Right forelimb (tissue), 1 donor: ENCODE measurements at places on chromosomes 7 and 10.

- no peak for DNase-seq
Measured at GRCh38 chr10:74557098-74557497, 269.3 kb upstream of the KAT6B start.

DNA sequence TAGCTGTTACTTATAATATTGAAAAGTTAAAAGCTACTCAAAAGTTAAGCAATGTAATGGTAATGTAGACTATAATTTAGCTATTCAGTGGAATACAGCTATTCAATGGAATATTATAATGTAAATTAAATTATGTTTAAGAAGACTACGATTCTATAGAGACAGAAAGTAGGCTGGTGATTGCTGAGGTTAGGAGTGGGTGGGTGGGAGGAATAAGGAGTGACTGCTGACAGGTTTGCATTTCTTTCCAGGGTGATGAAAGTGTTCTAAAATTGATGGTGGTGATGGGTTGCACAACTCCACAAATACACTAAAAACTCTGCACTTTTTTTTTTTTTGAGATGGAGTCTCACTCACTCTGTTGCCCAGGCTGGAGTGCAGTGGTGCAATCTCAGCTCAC is 21.4 kb downstream of the DENND2A start:
- DNase-seq, result no peak

GRCh38 chr7:135204876-135205275 is 6.5 kb downstream of the WDR91 start:
- no peak for DNase-seq

DNA sequence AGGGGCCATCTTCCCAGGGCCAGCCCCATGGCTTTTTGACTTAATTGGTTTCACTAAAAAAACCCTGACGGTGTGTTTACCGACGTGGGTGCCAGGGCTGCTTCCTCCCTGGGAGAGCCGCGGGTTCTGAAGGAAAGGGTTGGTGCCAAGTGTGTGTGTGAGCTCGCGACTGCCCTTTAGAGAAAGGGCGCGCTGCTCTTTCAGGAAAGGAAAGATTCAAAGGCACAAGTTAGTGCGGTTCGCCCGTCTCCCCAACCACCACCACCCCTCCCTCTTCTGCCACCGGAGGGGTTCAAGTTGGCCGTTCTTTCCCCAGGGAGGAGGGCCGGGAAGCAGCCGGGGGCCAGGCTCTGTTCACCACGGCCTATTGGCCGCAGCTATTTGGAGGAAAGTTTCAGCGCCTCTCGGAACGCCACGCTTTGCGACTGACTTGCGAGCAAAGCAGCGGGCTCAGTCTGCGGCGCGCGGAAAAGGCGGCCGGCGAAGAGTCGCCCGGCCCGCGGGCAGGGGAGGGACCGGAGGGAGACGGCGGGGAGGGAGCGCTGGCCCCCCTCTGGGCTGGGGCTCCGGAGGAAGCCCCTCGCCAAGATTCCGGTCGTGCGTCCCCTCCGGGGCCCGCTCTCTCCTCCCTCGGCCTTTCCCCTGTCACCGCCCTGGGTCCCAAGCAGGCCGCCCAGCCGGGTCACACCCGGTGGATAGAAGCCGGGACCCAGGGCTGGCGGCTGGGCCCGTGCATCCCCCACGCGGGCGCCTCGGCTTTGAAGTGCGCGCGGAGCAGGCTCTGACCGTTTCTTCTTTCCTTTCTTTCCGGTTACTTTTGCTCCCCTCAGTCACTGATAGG is 165.9 kb upstream of the PPP1R3A start:
- DNase-seq, result peak; percentile 81

GRCh38 chr10:24848195-24848594 is 104.2 kb downstream of the PRTFDC1 start:
- DNase-seq, result no peak

- no peak for DNase-seq
Measured at GRCh38 chr10:48896756-48897440, 42.7 kb downstream of the LRRC18 start.

DNA sequence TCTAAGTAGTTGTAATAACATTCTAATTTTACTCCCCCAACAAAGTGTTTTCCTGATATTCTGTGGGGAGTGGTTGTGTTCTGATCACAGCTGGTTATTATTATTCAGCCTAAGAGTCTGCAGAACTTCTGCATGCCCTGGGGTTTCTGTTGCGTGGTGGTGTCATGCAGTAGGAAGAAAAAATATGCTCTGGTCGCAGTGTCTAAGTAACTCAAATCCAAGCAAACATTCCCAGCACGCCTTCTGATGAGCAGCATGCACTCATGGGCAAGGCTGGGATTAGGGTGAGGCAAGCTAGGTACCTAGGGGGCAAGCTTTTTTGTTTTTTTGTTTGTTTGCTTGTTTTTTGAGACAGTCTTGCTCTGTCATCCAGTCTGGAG is 112.8 kb upstream of the KMT2E start:
- DNase-seq, result no peak

GRCh38 chr7:46568420-46569132 is 647.5 kb upstream of the IGFBP3 start:
- no peak for DNase-seq

DNA sequence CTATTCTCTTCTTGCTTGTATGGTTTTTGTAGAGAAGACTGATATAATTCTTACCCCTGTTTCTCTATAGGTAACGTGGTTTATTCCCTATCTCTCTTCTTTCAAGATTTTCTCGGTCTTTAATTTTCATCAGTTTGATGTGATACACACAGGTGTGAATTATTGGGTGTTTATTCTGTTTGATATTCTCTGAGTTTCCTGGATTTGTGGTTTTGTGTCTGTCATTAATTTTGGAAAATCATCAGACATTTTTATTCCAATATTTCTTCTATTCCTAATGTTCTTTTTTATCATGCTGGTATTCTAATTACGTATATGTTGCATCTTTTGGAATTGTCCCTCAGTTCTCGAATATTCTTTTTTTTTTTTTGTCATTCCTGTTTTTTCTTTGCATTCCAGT is 225.0 kb upstream of the CSTF2T start:
- no peak for DNase-seq

DNA sequence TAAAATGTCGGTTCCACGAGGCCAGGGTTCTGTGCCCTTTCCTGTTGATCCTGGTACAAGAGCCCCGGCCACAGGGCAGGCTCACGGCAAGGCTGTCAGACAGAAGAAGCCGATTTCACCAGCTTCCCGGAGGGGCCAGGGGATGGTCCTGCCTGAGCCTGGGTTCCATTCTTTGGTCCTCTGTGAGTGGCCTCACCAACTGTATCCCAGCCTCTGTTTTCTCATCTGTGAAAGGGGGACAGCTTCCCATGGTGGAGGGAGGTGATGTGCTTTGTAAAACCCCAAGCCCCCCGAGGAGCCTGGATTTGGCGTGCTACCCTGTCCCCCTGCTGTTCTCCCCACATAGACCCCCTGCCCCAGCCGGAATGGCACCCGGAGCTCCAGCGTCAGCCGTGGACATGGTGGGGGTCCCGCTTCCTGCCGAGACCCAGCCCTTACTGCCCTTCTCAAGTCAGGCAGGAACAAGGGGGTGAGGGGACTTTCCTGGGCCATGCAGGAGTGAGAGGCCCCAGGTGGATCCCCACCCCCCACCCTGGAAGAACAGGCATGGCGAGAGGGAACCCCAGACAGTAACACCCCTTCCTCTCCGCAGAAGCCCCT is 28.3 kb upstream of the ELFN1 start:
- no peak for DNase-seq

DNA sequence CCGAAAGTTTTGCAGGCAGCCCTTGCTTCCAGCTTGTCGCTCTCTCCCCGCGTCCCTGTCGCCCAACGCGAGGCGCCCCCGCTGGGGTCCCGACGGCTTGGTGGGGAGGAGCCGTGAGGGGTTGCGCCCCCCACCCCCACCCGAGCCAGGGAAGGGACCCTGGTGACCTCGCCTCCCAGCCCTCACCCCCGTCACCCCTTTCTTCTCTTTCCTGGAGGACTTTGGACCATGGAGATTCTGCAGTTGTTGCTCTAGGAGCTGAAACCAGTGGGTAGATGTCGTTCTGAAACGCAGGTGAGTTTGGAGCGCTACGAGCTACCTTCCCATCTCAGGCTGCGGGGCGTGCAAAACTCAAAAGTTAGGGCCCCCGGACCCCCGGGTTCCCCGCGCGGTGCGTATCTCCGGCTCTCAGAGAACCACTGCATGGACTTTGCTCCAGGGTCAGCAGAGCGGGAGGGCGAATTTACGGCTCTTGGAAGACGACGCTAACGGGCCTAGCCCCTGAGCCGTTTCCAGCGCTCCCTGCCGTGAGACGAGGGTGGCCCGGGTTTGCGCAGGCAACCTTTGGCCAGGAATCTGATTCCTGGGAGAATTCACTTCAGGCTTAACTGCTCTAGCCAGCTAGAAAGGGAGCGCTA is 684 bp upstream of the ATXN7L1 start:
- peak; percentile 64 for DNase-seq

DNA sequence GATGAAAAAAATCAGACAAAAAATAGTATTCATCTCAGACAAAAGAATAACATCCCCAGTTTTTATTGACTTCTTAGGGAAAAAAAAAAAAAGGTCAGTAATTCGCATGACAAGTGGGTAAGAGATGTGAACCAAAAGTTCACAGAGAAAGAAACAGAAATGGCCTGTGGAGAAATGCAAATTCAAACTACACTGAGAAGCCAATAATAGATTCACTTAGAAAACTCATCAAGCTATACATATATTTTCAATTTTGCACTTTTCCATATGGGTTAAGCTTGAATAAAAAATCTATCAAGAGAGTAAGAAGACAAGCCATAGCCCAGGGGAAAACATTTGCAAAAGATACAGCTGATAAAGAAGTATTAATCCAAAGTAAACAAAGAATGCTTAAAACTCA is 28.0 kb downstream of the HERC4 start:
- no peak for DNase-seq

GRCh38 chr10:125567529-125567928 is 115.4 kb downstream of the TEX36 start:
- no peak for DNase-seq

DNA sequence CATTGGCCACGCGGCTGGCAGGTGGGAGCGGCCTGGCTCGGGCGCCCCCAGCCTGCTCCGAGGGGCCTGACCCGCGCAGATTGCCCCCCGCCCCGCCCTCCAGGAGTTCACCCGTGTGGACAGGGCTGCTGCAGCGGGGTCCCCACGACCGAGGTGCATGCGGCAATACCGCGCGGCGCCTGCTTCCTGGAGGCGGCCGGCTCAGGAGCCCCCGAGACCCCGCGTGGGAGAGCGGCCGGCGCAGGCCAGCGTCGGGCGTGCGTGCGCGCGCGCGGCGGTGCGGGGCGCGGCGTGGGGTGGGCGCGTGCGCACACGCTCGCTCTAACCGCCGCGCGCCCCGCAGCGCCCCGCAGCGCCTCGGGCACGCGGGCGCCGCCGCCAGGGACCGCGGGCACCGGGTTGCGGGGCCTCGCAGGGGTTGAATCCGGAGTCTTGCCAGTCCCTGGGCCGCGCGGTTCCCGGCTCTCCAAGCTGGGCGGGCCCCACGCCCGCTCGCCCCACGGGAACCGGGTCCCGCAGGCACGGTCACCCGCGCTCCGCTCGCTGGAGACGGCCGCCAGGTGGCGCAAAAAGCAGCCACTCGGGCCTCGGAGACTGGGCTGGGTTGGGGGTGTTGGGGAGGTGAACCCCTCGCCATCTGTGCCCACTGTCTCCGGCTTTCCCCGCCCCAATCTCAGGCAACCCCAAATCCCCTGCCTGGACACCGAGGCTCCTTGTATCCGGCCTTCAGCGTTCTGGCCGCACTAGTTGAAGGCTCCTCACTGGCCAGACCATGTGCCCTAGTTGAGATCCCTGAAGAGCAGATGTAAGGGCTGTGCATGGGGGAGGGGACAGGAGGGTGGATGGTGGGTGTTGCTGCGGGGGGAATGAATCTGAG is 1.3 kb upstream of the ACHE start:
- peak; percentile 68 for DNase-seq

GRCh38 chr7:22082553-22082885 is 136.8 kb upstream of the CDCA7L start:
- DNase-seq, result no peak

DNA sequence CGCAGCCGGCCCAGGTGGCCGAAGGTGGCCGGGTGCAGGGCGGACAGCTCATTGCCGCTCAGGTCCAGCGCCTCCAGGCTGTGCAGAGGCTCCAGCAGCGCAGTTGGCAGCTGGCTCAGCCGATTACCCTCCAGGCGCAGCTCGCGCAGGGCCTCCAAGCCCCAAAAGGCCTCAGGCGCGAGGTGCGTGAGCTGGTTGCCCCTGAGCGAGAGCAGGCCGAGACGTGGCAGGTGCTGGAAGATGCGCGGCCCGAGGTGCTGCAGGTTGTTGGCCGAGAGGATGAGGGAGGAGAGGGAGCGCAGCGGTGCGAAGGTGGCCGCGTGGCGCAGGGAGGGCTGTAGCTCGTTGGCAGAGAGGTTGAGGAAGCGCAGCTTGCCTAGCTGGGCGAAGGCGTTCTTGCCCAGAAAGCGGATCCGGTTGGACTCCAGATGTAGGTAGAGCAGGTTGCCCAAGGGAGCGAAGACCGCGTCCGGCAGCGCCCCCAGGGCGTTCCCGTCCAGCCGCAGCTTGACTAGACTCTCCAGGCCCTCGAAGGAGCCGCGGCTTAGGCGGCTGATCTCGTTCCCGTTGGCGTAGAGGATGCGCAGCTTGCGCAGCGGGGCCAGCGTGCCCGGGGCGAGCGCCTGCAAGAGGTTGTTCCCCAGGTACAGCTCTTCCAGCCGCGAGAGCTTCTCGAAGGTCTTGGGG is 923 bp downstream of the TRIL start:
- peak; percentile 72 for DNase-seq

- no peak for DNase-seq
Measured at GRCh38 chr7:94492601-94493000, 17.0 kb upstream of the CASD1 start.

DNA sequence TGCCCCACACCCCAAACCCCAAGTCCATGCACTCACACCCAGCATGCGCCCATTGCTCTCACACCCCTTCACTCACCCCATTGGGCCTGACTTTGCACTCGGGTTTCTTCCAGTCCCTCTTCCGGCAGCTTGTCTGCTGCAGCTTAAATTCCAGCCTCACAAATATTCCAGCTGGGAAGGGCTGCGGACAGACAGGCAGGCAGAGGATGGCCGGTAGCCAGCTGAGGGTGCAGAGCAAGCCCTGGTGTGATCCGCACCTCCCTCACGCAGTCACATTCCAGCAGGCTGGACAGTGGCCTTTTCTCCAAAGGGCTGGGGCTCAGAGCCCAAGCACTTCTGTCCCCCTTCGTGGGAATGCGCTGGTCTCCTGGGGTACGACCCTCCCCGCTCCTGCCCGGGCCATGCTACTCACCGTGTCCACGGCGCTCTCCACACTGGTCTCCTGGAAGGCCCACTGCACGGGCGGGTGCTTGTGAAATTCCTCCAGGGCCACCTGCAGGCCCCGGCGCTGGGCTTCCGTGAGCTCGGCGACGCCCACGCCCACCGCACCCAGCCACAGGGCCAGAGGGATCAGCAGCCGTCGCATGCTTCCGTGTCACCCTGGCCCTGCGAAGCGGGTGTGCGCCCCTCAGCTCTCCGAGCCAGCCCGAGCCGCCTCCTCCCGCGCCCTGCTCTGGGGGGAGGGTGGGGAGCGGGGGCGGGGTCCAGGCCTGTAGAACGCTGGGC is 1.2 kb downstream of the RARRES2 start:
- DNase-seq, result peak; percentile 55

DNA sequence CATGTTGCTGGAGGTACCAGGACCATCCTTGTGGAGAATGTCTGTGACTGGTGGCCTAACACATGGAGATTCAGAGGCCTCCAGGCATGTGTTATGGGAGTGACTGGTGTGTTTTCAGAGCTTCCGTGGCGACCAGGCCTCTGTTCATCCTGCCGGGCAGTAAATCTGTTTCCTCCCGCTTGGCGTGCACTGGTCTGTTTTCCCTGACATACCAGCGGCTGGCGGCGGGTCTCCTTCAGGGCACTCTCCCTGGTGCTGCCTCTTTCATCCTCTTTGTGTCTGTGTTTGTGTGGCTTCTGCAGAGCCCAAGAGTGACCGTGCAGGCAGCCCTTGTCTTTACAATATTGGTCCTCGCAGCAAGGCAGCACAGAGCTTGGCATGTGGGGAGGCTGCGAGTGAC is 385.1 kb upstream of the MKI67 start:
- DNase-seq, result no peak

GRCh38 chr10:86770412-86770960 is 14.1 kb downstream of the BMPR1A start:
- DNase-seq, result no peak
